ENCODE measurements at places on chromosomes 4 and X.

GRCh38 chr4:128635955-128636560, 173.4 kb upstream of the JADE1 start:
- no peak for DNase-seq

DNA sequence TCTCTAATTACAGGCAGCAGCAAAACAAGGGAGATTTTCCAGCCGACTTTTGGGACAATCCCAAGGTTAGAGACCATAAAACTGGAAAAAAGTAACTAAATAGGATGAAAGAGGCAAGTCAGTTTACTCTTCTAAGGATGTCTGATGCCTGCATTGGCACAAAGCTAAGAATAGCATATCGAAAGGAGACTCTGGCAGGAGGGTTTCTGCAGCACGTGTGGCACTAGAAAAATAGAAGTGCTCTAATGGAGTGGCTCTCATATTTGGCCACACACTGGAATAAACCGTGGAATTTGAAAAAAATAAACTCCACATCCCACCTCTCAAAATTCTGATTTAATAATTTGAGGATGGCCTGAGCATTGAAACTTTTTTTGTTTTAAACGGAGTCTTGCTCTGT, 77.2 kb upstream of the ARSJ start:
- no peak for DNase-seq

DNA sequence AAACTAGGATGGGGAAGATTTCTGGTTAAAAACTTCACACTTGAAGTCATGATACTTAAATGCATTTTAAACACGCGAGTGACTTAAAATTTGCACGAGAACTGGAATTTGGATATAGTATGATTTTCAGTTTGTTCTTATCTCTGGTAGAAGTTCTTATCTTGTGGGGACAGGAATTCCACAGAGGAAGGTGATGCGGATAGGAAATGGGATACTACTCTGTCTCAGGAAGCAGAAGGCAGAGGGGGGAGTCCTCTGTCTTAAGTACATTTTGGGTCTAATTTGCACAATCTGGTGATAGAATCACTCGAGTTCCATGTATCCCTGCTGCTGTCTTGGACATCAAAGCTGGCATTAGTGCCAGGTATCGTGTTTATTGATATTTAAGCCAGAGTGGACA, 53.3 kb downstream of the TLL1 start:
- no peak for DNase-seq

DNA sequence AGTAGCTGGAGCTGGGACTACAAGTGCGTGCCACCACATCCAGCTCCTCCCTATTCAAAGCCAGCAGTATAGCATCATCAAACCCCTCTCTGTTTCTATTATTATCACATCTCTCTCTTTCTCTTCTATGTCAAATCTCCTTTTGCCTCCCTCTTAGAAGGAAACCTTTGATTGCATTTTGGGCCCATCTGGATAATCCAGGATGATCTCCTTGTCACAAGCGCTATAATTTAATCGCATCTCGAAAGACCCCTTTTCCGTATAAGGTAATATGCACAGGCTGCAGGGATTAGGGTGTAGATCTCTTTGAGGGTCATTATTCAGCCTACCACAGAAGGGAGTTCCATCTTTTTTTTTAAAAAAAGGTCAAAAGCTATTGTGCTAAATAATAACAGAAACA, 46.4 kb upstream of the TBC1D9 start:
- DNase-seq, result no peak

- DNase-seq, result peak; percentile 11
These were observed 253.5 kb upstream of the GATB start for GRCh38 chr4:152014280-152014679.

- no peak for DNase-seq
These were observed 80.2 kb downstream of the FGF16 start for GRCh38 chrX:77527233-77528001.

DNA sequence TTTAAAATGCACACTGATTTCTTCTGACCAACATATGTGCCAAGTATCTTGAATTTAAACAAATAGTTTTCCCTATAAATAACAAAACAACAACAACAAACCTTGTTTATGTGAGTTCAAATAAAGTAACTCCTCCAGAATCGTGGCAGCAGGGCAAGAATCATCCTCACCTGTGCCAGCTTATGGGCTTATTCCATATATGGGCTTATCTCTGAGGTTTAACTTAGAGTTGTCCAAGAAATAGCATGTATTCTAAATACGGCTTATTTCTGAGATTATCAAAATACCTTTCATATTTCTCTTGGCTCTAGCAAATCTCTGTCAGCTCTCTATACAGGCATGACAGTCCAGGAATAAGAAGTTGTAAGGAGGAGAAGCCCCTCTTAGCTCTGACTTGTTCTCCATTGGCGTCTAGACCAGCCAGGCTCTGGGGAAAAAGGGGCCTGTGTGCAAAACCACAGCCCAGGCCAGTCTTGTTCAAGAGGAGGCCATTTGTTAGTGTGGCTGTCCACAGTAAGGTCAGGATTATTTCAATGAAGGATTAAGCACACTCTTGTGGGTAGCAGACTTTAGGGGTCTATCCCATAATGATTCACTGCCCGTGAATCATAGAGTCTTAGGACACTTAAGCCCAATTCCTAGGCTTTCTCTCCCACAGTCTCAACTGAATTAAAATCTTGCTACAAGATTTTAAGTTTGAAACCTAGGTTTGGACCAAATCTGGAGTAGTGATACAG, 63.2 kb downstream of the FRAS1 start:
- DNase-seq, result no peak

DNA sequence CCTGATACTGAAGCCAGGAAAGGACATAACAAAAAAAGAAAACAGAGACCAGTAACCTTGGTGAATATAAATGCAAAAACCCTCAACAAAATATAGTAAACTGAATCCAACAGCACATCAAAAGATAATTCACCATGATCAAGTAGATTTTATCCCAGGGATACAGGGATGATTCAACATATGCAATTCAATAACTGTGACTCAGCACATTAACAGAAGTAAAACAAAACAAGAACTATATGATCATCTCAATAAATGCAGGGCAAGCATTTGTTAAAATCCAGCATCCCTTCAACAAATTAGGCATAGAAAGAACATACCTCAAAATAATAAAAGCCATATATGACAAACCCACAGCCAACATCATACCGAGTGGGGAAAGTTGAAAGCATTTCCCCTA, 112.0 kb downstream of the HHIP start:
- DNase-seq, result no peak

DNA sequence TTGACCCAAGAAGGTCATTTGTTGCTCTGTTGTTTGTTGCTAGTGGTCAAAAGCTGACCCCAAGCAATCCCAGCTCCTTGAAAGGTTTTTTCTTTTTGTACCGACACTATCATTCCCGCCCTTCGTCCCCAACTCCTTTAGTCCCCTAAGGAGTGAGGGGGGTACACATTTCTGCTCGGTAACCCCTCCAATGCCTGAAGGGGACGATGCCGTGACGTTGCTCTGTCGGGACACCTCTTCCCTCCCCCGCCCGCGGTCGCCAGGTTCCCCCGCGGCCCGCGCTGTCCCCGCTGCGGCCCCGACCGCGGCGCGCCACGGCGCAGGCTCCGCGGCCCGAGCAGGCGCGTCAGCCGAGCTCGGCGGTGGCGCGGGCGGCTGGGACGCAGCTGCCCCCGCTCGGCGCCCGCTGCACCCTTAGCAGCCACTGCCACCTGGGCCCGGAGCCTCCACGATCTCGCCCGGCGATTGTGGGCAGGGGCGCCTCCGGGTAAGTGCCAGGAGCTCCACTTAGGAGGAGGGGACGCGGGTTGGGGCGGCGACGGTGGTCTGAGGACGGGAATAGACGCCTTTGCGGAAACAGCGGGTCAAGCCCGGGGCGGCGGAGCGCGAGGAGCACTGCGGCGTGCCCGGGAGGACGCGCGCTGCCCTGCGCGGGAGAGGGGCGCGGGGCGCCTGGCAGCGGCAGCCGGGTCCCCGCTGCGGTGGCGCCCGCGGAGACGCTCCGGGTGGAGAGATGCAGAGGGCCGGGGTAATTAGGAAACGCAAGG, at the start of gene GLRB:
Gene GLRB (plus strand): TSS at position 340 of the 767 bp plus-strand sequence. CDS start 1,875 bp downstream, outside the sequence.
- no peak for DNase-seq

GRCh38 chr4:32440391-32440790, 1720.2 kb downstream of the PCDH7 start:
- DNase-seq, result no peak

DNA sequence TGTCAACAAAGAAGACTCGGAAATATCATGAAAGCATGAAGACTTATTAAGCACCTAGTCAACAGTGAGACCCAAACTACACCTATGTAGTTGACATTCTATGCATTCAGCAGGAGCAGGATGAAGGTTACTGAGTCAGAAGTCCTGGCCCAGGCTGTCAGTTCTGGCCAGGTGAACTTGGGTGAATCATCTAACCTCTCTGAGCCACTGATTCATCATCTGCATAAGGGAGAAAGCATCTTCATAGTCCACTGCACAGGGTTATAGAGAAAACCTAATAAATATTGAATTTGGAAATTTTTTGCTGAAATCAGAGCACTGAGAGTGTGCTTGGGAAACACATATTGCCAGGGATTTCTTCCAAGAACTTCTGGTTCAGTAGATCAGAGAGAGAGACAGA, 296.0 kb upstream of the SFRP2 start:
- DNase-seq, result no peak

- DNase-seq, result peak; percentile 5
These were observed 537 bp downstream of the RBM10 start for GRCh38 chrX:47145395-47146120.

DNA sequence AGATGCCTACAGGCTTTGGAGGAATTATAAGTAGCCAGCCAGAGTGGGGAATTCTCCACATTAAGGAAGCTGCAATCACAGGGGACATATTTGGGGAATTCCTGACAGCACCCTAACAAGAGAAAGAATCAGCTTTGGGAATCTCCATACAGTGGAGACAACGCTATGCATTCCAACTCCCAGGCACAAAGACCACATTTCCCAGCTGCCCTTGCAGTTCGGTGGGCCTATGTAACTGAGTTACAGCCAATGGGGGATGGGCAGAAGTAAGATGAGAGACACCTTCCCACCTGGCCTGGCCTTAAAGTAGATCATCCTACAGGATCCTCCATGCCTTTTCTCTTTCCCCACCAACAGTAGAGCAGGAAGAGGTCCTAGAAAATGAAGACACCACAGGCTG, 43.4 kb upstream of the CCKAR start:
- DNase-seq, result no peak

GRCh38 chr4:29311247-29311646, 1408.9 kb upstream of the PCDH7 start:
- DNase-seq, result no peak

GRCh38 chrX:37796310-37796709, 16.5 kb downstream of the CYBB start:
- no peak for DNase-seq
